ENCODE measurements at places on chromosomes 4 and X.

- no peak for DNase-seq
Observed at GRCh38 chrX:124467202-124467601, 120.8 kb downstream of the SH2D1A start.

DNA sequence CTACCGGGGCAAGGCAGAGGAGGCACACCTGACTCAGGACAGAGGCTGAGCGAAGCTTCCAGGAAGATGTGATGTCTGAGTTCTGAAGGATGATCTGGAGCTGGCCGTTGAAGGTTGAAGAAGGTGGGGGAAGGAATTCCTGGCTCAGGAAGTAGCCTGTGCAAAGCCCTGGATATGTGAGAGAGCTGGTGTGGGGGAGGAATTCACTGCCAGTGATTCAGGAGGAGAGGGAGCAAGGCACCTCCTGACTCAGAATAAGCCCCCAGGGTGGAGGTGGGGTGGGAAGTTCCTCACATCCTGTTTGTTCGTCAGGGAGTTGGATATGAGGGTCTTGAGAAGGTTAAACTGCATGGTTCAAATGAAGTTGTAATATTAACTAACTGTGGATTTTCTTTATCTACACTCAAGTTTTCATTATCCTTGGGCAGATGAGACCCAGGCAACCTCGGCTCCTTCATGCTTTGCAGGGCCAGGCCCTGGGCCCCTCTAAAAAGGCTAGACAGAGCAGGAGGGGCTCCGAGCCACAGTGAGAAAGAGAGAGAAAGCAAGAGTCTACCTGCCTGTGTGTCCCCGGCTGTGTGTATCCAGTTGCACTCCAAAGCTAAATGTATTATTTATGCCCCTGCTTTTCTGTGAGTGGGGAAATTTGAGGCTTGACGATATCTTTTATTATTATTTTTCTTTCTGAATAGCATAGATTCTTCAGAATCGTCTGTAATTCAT lies 7.1 kb downstream of the NHSL2 start:
- no peak for DNase-seq

GRCh38 chrX:9131066-9131465 lies 97.1 kb upstream of the FAM9B start:
- DNase-seq = no peak

DNA sequence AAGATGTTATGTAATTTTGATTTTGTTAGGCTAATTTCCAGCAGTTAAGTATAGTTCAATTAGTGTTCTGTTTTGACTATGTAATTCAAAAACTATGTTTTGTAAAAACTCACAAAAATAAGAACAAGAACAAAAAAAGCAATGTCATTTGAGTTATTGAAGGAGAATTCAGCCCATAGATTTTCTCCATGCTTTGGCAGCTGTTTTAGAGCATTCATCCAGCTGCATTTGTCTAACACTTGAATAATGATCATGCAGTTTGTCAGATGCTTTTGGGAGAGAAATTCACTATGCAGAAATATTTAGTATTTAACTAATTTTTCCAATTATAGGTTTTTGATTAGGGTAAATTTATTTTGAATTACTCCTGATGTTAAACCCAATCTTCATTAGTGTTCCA lies 14.2 kb downstream of the CPE start:
- DNase-seq = no peak

- no peak for DNase-seq
Observed at GRCh38 chr4:76610751-76611547, 175.9 kb downstream of the SHROOM3 start.

DNA sequence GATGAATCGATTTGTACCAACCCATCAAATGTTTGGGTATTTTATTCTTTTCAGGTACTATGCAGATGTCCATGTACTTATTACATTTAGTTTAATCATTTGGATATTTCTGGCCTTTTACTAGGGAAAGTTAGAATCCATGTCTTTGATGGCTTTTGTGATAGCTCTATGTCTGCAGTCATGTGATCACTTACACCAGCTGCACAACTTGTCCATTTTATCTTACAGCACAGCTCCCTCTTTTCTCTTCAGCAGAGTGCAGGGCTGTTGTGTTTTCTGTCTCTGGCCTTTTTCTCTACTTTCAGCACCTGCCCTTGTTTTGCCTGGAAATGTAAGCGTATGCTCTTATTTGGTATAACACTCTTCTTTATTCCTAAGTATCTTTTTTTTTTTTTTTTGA lies 30.6 kb downstream of the WWC2 start:
- DNase-seq = no peak

DNA sequence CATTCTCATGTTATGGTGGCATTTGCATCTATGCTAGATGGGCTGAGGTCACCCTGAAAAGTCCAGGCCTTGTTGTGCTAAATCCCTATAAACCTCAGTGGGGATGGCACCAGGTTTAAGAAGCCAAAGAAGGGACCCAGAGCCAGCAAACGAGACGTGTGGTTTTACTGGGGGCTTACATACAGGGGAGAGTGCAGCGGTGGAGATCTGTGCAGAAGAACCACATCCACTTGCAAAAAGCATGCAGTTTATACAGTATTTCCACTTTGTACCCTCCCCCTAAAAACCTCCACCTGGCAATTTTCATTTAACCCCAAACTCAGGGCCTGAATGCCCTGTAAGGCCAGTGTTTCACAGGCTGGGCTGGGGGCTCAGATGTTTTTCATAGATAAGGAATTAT lies 134.9 kb upstream of the GATB start:
- DNase-seq = no peak

GRCh38 chr4:3223346-3223745 lies 25.6 kb upstream of the MSANTD1 start:
- DNase-seq = no peak

DNA sequence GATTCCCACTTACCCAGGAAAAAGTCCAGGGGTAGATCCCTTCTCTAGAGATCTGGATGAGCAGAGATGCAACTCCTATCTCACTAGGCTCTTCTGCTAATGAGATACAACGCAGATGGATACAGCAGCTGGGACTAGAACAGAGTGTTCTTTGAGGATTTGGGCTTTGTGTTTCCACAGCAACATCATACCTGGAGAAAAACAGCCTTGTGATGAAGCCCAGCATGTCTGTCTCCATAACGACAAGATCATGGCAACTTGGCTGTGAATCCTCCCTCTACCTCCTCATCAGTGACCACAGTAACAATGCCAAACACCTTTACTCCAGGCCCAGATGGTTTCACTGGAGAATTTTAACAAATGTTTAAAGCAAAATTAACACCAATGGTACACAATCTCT lies 80.1 kb downstream of the RCHY1 start:
- no peak for DNase-seq

DNA sequence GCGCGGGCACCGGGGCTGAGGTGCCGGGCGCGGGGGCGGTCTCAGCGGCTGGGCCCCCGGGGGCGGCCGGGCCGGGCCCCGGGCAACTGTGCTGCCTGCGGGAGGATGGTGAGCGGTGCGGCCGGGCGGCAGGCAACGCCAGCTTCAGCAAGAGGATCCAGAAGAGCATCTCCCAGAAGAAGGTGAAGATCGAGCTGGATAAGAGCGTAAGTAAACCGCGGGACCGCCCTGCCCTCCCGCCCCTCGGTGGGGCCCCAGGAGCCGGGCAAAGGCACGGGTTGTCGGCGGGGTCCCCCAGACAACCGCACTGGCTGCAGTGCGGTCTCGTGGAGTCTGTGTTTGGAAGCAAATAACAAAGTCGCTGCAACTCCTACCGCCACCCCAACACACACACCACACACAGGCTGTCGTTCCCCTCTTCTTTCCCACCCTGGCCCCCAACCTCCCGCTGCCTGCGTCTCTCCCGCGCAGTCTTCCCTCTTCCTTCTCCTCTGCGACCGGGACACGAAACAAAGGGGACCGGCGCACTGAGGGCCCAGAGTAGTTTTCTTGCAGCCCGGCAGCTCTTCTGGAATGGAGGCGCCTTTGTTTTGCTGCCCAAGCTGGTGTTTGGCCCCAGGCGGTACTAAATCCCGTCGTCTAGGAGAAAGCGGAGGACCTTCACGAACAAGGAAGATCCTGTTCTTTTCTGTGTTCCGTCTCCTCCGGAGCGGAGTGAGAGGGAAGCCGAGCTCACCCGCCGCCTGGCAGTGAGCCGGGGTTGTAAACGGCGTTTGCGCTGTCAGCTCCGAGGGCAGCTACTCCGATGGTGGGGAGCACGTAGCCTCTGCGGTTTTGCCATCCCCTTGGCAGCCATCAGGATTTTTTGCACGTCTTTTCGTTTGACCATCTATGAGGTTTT lies 788 bp downstream of the SAP30 start:
- DNase-seq = peak; percentile 69

DNA sequence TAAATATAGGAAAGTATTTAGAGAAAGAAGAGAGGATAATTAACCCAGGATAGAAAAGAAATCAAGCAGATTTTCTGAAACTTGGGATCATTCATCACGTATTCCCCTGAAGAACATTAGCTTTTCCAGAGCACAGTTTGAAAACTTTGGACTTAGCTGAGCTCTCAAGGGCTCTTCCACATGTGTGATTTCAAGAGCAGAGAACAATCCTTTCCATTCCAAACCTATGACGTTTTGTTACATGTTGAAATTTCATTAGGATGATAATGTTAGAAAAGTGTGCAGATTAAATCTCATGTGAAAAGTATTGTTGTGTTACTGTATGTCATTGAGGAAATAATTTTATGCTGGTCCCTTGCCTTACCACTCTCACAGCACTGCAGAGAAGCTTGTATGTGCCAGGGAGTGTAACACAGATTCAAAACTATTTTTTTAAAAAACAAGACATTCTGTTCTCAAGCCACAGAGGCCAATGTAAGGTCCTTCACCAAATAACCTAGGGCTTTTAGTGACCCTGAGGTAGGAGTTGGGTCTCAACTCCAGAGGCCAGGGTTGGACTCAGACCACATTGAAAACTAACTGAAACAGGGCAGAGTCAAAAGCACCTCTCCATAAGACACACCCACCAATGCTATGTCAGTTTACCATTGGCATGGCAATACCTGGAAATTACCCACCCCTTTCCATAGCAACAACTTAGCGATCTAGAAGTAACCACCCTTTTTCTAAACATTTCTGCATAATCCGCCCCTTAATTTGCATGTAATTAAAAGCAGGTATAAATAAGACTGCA lies 141.3 kb downstream of the ANXA5 start:
- no peak for DNase-seq

DNA sequence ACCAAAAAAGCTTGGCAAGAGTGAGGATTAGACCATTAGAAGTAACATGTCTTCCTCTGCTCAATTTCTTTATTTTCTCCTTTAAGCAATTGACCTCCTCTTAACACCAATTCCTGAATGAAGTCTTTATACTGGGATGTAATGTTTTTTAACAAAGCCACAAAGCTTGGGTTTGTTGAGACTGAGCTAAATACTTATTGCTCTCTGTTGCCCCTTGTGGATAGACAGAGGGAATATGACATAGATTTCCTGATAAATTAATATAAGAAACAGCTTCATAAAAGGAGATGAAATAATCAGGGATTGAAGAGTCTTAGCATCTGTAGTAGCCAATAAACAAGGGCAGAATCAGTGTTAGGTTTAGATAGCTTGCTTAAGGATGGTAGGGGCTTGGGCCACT lies 57.6 kb downstream of the CCDC160 start:
- DNase-seq = no peak

- no peak for DNase-seq
Observed at GRCh38 chr4:132266374-132266773, 882.7 kb upstream of the PCDH10 start.

GRCh38 chr4:101019941-101020401 lies 327.4 kb downstream of the PPP3CA start:
- peak; percentile 73 for DNase-seq

- no peak for DNase-seq
Observed at GRCh38 chrX:71910643-71910985, at the start of gene NHSL2. TSS of gene NHSL2 (plus strand) at chrX:71910845.

DNA sequence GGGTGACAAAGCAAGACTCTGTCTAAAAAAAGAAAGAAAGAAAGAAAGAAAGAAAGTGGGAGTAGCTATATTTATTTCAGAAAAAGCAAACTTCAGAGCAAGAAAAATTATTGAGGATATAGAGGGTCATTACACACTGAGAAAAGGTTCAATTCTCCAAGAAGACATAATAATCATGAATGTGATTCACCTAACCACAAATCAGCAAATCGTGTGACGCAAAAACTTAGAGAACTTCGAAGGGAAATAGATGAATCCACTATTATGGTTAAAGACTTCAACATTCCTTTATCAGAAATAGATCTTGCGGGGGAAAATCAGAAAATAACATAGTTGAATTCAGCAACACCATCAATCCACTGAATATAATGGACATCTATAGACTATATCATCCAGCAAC lies 219.3 kb upstream of the LDB2 start:
- DNase-seq = no peak

DNA sequence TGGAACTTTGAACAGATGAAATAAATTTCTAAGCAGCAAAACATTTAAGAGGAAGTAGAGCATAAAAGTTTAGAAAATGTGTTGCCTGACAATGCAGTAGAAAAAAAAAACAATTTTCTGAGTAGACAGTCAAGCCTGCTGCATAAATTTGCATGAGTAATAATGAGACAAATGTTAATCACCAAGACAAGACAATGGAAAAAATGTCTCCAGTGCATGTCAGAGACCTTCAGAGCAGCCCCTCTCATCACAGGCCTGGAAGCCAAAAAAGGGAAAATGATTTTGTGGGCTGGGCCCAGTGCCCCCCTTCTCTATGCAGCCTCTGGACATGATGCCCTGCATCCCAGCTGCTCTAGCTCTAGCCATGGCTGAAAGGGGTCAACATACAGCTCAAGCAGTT lies 204.6 kb downstream of the COX18 start:
- no peak for DNase-seq

- DNase-seq = no peak
Observed at GRCh38 chrX:148609515-148610327, 109.3 kb downstream of the AFF2 start.

DNA sequence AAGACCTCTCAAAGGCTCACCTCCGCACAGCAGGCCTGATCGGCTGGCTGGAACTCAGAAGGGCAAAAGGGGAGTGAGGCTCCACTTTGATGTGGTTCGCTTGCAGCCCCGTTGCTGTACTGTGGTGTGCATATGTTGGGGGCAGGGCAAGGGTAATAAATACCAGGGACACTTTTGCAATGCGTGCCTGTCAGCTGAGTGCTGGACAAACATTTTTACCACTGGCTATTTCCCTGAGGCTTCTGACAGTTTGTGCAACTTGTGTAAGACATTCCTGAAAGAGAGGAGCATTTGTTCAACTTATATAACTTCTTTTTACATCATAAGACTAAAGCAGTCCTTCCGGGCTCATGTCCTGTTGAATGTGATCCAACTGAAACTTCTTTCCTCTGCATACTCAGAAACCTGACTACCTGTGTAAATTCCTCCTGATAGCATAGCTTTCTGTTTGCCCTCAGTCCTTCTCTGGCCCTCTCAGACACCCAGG lies 82.3 kb downstream of the SPRY1 start:
- no peak for DNase-seq

DNA sequence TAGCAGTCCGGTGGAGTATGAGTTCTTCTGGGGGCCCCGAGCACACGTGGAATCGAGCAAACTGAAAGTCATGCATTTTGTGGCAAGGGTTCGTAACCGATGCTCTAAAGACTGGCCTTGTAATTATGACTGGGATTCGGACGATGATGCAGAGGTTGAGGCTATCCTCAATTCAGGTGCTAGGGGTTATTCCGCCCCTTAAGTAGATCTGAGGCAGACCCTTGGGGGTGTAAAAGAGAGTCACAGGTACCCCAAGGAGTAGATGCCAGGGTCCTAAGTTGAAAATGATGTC lies 852 bp downstream of the MAGEH1 start:
- DNase-seq = no peak

- DNase-seq = no peak
Observed at GRCh38 chr4:18695733-18696527, 674.4 kb upstream of the LCORL start.

GRCh38 chrX:39253551-39253950 lies 452.3 kb downstream of the MID1IP1 start:
- DNase-seq = no peak

- DNase-seq = no peak
Observed at GRCh38 chr4:161376275-161376674, 787.5 kb downstream of the FSTL5 start.
